ENCODE measurements at places on chromosomes 2 and 18.

DNA sequence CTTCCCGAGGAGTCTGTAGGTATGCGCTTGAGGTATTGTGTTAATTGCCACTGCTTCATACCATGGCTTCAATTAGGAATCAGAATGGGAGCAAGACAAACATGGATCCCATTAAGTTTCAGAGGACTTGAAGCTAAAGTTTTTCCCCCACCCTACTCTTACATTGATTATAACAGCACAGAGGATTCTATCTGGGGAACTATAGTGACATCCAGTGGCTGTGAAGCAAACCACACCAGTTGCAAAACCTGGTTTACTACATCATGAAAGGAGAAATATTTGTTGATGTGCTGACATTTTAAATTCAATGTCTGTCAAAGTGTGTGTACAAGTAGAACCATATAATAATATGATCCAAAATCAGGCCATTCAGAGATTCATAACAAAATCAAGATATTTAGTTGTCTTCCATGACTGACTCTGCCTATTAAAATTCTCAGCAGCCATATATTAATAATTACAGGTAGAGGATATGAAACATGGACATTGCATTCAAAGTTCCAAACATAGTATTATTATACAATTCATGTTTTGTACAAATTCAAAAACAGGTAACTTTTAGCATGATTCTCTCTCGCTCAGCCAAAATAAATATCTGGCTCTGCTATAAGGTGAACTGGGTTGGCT is 82.9 kb downstream of the GRB14 start:
- no peak for DNase-seq

DNA sequence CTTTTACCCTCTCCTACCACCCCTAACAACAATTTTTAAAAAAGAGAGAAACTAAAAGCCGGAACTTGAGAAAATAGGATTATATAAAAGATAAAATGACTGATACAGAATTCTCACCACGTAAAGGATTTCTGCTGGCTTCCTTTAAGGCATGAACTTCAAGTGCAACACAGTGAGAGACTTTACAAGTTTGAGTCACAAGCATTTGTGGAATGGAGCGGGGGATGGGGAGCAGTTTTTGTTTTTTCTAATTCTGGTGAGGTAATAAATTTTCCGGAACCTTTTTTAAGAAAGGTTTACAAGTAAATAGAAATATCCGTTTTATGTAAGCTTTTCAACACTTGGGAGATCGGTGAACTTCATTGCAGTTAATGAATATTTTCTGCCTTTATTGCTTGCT is 1.8 kb upstream of the CDH2 start:
- DNase-seq: no peak

DNA sequence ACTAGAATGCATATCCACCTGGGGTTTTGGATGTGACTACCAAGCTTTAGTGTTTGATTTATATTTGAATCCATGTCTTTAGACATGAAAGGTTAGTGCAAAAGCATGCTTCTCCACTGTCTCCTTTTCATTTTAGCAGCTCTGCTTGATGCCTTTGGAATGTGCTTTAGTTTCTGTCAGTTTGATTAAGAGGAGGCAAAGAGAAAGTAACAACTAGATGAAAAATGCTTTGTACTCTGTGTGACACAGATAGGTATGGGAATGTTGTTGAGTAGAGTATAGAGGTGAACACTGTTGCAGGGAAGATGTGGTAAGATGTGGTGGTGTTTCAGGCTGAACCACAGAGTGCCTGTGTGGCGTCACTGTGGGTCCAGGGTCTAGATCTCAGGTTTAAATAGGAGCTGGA is 19.8 kb downstream of the PIK3C3 start:
- DNase-seq: peak; percentile 16

DNA sequence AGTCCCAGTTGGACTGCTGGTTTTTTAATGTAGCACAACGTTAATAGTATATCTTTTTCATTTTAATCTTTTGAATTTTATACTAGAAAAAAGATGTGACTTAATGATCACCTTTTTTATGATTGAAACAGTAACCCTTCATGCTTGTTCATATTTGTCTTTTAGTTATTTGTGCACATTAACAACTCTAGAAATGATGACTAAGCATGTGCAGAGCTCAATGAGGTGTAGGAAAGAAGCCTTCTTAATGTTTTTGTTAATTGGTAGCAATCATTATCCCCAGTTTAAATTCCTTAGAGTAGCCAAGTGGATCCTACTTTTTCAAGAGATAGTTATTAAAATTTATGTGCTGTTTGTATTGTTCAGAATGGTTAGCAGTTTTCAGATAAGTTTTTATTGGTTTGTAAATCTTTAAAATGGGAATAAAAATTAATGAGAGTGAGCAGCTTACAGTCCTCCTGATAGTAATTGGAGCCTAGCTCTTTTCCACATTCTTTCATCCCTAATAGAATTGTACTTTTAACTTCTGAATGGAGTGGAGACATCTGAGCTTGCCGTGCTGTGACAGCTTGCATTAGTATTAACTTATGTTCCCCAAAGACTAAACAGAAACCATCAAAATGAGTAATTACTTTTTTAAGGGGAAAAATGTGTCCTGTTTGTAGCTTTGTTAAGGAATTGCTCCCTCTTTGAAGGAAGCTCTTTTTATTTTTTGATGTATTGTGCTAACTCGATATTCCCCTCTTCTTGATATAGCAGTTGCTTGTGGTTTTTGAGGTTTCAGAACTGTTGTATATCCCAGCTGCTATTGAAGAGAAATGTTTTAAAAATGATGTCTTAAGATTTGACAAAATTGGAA is 17.3 kb downstream of the PIK3C3 start:
- DNase-seq: peak; percentile 42

DNA sequence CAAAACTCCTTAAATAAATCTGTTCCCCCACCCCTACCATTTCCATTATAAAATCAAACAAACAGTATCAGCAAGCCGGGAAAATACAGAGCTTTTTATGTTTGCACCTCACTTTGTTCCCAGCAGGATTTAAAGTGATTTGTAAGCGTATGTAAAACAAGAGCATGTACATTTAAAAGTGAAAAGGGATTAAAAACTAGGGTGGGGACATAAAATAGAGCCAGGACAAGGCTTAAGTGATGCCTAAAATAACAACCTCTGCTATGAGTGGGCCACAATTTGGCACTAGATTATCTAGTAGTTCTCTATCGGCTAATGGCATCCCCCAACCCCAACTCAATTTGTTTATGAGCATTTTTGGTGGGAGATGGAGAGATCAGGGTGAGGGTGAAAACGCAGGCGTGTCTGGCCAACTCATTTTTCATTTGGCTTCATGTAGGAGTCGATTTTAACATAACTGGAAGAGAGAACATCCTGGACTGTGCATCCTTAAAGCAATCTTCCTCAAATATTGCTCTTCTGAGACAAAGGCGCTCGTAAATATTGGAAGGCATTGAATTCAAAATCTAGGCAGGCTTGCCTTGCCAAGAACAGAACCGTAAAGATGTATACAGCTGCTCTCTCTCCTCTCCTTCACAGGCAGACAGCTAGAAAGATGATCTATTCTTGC is 34.5 kb upstream of the TSPYL6 start:
- no peak for DNase-seq

- no peak for DNase-seq
Measured at GRCh38 chr2:112199188-112199587, 55.7 kb downstream of the ZC3H8 start.

GRCh38 chr2:45944074-45944473 is 292.6 kb downstream of the PRKCE start:
- DNase-seq: no peak

DNA sequence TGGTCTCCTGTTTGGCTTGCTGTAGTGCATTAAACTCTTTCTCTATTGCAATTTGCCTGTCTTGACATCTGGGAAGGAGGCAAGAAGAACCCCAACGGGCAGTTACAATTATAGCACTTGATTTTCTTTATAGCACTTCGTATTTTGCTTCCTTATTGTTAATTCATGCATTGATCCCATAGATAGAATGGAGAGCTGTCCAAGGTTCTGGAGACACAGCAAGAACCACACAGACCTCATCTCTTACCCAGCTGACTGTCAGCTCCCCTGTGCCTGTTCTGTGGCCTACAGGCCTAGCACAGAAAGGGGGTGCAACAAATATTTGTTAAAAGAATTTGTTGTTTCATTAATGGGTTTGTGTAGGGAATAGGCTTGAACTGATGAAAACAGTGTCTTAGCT is 194.3 kb downstream of the GALNT1 start:
- no peak for DNase-seq

DNA sequence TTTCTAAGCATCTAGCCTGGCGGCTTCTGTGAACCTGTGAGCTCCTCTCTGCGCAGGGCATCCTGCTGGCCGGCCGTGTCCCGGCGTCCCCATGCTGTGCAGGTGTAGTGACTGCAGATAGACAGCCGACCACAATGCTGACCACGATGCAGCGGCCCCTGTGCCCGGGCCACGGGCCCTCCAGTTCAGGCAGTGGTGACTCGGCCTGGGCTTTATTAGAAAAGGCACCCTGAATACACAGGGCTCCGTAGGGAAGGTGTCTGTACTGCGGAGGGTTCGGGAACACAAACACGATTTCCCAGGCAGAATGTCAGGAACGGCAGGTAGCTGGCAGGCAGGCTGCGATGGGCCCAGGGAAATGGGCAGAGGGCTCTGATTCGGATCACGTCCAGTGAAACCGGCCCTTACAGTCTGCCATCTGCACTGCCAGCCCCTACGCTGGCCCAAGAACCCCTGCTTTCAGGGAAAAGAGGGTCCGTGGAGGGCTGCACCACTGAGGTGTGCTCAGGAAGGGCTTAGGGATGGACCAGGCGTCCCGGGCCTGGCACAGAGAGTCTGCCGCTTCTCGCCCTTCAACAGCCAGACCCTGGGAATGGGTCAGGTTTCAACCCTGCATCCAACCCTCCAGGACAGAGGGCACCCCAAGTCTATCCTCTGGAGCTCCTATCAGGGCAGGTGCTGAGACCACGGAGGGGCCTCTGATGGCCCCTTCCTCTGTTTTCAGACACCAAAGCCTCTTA is 196.5 kb downstream of the HDAC4 start:
- DNase-seq: no peak

DNA sequence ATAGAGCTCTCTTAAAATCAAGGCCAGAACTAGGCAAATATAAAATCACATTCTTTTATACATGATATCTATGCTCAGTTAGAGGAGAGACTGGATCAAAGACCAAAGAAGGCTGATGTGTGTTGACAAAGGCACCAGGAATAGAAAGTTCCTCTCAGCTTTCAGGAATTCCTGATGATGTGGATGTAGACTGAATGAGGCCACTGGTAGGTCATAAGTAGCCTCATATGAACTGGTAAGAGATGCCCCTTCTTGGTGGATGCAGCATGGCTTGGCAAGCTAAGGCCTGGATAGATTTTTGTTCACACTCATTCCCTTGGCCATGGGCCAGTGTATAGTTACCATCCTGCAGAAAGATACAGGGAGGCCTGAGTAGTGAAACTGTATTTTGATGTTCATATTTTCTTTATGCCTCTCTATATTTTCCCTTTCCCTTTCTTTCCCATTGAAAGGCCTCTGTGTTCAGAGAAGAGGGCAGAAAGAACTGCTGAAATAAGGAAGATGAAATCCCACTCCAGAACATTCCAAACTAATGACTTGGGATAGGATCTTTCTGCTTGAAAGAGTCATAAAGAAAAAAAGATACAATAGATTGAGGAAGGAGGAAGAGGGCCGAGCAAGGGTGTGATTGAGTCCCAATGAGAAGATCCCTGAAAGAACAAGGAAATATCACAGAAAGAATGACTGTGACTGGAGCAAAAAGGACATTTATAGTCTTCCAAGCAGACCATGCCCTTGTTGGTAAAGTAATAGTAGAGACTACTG is 2182.7 kb upstream of the PIK3C3 start:
- no peak for DNase-seq

GRCh38 chr2:42298132-42298531 is 62.9 kb downstream of the COX7A2L start:
- DNase-seq: no peak

- no peak for DNase-seq
Measured at GRCh38 chr2:128466776-128467175, 148.1 kb upstream of the HS6ST1 start.

- peak; percentile 4 for DNase-seq
Measured at GRCh38 chr18:6543330-6543908, 128.7 kb upstream of the L3MBTL4 start.

GRCh38 chr2:70673041-70673647 is 94.9 kb downstream of the ADD2 start:
- DNase-seq: no peak

DNA sequence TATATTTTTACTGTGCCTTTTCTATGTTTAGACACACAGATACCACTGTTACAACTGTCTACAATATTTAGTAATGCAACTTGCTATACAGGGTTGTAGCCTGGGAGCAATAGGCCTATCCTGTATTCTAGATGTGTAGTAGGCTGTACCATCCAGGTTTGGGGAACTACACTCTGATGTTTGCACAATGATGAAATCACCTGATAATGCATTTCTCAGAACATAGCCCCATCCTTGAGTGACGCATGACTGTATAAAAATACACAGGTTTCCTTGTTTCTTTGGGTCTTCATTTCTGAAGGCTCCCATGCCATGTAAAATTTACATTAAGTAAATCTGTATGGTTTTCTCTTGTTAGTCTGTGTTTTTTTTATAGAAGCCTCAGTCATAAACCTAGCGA is 270.9 kb upstream of the SKOR2 start:
- no peak for DNase-seq

DNA sequence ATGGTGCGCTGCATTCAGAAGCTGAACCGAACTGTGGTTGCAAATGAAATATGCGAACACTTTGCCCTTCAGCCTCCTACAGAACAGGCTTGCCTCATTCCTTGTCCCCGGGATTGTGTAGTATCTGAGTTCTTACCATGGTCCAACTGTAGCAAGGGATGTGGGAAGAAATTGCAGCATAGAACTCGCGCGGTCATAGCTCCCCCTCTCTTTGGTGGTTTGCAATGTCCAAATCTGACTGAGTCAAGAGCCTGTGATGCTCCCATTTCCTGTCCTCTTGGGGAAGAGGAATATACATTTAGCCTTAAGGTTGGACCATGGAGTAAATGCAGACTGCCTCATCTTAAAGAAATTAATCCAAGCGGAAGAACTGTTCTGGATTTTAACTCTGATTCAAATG is 291.4 kb downstream of the THSD7B start:
- DNase-seq: no peak

- no peak for DNase-seq
Measured at GRCh38 chr2:26767894-26768487, 3.9 kb downstream of the SLC35F6 start.

DNA sequence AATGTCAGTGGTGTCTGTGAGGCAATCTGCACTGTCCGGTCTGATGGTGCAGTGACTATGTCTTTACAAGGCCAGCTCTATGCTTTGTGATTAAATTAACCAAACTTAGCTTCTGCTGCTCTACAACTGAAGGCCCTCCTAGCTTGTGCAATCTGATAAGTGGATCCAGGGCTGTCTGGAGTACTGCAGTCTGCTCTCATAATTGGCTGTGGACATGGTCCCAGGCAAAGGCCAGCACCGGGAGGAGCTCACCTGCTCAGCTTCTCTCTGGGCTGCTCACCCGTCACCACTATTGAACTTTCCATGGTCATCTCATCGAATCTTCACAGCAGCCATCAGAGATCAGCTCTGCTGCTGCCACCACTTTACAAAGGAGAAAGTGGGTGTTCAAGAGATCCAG is 13.0 kb upstream of the APCDD1 start:
- DNase-seq: no peak

DNA sequence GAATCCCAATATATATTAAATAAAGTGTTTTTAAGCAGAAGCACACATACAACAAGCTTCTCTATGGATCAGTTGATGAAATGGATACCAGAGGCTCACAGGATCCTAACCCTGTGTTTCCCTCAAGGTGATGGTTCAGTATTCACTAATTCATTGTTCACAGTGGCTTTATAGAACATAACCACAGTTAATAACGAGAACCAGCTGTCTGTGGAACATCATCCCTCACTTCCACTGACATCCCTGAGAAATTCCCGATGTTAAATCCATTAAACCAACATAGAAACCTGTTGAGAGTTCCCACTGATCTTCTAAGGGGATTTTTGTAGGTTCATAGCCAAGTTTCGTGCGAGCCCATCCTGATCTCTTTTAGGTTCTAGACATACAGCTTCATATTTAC is 29.0 kb downstream of the CCDC195 start:
- no peak for DNase-seq
